Cerebellar cortex (tissue), 1 donor: ENCODE measurements at places on chromosomes 6 and 20.
A peak's percentile ranks its signal among the peaks of the same experiment; 100 is the strongest.

DNA sequence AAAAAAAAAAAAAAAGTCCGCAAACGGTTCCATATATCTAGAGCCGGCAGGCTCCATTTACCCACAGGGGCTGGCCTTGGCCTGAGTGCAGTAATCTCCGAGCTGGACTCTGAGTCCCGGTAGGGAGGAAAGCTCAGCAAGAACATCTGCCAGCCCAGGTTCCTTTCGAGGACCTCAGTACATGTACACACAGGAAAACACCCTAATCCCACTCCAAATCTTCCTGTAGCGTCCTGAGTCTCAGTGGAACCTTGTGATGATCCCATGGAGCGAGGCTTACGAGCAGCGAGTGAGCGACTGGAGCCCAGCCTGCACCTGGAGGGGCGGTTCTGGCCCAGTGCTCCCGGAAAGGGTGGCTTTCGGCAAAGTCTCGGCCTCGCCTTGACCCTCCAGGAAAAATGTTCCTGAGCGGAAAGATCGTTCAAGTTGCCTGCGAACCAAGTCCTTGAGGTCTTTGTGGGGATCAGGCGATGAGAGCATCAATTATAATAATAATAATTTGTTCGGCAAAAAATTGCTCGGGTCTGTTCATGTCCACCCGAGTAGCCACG lies 32.1 kb downstream of the PRSS16 start:
- peak; percentile 39 for DNase-seq

DNA sequence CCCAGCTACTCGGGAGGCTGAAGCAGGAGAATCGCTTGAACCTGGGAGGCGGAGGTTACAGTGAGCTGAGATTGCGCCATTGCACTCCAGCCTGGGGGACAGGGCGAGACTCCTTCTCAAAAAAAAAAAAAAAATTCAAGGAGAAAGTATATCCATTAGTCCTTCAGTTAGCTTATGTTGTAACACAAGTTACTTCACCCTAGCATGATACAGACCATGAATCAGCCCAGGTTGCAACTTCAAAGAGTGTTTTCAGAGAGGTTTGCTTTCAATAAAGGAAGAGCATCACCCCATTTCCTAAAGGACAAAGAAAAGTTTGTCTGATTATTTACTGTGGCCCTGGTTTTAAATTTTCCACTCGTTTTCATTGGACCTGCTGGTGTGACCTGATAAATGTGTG lies 73.0 kb downstream of the SERAC1 start:
- DNase-seq, result no peak

DNA sequence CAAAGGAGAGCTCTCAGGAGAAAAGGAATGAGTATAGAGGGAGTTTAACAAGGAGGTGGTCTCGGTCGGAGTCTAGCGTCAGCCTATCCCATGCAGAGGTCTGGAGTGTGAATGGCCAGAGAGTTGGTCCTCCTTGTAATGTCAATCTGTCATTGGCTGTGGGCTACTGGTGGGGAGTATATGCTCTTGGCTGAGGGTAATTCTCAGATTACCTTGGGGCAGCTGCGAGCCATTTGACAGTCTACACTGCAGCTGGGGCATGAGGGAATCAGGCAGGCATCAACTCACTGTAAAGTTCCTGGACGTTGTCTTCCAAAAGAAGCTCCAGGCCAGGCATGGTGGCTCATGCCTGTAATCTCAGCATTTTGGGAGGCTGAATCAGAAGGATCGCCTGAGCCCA lies 48.1 kb downstream of the EBF4 start:
- no peak for DNase-seq

DNA sequence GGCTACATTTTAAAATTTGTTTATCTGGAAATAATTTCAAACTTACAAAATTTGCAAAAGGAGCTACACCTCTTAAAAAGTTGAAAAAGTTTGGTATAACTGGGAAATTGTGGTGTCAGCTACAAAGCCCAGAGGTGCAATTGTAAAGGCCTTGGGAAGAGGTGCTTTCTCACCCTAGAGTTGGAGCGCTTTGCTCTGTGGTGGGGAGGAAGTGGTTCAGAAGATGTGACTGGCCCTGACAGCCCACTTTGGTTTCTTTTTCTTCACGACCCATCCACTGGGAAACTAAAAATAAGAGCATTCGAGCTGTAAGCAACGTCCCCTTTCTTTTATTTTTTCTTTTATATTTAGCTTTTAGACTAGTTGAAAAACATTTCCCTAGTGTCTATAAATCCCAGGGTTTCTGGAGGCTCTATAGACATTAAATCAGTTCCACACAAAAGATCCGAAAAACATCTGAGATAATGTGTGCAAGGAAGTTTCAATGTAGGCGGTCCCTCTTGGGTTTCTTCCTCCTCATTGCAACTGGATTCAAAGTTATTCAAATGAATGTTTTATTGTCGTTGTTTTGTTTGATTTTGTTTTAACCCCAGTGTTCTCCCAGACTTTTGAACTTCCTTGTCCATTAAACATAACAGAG lies 397.8 kb downstream of the KIF16B start:
- DNase-seq, result no peak

- no peak for DNase-seq
These were observed 11.6 kb upstream of the RSPO4 start for GRCh38 chr20:1013566-1014340.

- no peak for DNase-seq
These were observed 25.5 kb upstream of the DCBLD1 start for GRCh38 chr6:117456998-117457397.

DNA sequence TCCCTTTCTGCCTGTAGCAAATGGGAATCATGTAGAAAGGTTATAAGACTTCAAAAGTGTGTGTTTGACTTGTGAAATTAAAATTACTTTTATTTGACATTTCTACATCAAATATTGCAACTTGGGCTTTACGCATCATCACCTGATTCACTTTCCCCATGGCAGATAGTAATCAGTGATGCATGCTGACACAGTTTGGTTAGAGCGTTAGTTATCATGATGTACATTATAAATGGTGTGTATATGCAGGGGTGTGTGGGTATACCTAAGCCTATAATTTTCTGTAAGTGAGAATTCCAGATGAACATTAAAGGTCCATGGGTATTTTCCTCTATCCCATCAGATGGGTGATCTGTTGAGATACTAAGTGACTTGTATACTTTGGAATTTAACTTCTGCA lies 141.5 kb downstream of the KLHL32 start:
- no peak for DNase-seq

DNA sequence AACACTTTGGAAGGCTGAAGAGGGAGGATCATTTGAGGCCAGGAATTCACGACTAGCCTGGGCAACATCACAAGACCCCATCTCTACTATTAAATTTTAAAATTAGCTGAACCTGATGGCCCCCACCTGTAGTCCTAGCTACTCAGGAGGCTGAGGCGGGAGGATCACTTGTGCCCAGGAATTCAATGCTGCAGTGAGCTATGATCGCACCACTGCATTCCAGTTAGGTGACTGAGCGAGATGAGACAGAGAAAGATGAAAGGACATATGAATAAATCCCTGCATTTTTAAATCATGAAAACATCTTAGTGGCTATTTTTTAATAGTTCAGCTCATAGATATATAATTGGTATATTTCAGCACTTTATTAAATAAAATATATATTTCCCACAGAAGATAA lies 93.8 kb downstream of the GPR63 start:
- DNase-seq, result no peak

GRCh38 chr20:10596710-10597121 lies 77.1 kb downstream of the JAG1 start:
- no peak for DNase-seq

GRCh38 chr6:125157725-125158124 lies 4.2 kb downstream of the TPD52L1 start:
- no peak for DNase-seq

GRCh38 chr20:478010-478948 lies 15.9 kb upstream of the TBC1D20 start:
- DNase-seq, result no peak

- no peak for DNase-seq
These were observed 957.5 kb upstream of the EPHA7 start for GRCh38 chr6:94376876-94377275.

DNA sequence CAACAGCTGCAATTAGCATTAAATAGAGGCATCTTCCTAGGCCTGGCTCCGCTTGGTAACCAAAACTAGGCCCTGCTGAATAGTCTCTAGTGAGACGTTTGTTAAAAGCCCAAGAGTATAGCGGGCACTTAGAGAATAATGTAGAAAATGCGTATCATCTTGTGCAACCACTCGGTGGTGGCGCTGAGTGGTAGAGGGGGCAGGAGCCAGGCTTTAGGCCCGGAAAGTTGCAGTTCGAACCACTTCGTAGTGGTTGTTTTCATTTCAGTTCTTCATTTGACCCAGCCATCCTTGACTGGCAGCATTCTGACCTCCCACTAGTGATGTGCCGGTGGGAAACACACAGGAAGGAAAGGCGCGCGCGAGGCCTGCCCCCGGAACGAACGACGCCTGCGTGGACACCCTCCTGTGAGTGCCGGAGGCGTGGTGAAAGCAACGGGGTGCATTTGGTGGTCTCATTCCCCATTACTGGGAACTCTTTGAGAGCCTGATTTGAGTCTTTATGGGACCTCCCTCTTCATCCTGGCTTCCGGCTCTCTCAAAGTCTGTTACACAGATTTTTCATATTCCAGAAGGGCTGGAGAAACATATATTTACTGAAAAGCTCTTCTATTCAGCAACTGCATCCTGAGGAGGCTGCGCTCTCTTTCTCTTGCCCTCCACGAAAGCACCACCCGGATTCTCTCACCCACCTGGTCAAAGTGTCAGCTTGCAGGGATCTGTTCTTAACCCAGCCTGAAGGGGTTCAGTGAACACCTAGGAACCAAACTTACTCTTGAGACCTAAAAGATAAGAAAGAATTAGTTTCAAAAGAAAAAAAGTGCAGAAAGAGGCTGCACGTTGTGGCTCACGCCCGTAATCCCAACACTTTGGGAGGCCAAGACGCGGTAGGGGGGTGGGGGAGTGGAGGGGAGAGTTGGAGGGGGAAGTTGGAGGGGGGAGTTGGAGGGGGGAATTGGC lies 18.2 kb downstream of the GPX5 start:
- peak; percentile 14 for DNase-seq

DNA sequence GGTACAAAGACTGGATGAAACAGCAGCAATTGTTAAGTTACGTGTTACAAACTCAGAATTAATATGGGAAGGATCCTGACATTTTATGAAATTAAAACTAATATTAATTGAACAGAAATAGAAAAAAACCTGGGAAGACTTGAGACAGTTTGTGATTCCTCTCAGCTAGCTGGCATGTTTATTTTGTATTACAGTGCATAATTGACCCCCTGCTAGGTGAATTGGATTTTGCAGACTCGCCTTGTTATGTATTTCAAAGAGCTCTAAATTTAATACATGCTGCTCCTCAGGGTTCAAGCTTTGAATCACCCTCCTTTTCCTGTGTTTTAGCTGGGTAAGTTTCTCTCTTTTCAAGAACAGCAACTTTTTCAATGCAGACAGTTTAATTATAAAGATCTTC lies 339.4 kb downstream of the PLCB1 start:
- no peak for DNase-seq

- DNase-seq, result no peak
These were observed 20.2 kb downstream of the MICA start for GRCh38 chr6:31423550-31423949.

DNA sequence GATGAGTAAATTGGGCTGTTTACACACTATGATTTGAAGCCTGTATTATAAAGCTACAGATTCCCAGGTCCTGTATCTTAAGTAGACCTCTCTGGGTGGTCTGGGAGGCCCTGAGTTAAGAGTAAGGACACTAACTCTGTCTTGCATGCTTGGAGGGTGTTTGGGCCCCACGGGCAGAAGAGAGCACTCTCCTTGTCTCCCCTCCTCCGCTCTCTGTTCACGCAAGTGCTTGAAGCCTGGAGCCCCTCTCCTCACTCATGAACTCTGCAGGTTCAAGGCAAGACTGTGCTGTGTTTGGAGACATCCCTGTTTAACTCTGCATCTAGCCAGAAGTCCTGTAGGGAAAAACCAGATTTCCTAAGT lies 154.0 kb downstream of the ZDHHC14 start:
- DNase-seq, result no peak

- DNase-seq, result peak; percentile 38
These were observed 10.1 kb downstream of the IL17F start for GRCh38 chr6:52233975-52234823.

- DNase-seq, result no peak
These were observed 13.0 kb downstream of the PI3 start for GRCh38 chr20:45187693-45188092.

DNA sequence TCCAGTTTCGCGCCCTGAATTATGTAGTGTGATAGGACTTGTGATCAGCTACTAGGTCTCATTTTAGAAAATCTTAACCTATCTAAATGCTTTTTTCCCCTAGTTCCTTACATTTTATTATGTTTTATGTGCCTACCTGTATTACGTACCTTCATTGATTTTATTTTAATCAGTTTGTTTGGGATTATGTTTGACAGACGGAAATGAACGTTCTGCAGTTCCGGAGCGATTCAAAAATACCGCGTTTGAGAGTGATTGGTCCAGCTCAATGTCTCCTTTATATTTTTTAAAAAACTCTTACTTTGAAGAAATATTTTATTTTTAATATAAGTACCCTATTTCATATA lies 114.3 kb upstream of the BTN3A2 start:
- no peak for DNase-seq

DNA sequence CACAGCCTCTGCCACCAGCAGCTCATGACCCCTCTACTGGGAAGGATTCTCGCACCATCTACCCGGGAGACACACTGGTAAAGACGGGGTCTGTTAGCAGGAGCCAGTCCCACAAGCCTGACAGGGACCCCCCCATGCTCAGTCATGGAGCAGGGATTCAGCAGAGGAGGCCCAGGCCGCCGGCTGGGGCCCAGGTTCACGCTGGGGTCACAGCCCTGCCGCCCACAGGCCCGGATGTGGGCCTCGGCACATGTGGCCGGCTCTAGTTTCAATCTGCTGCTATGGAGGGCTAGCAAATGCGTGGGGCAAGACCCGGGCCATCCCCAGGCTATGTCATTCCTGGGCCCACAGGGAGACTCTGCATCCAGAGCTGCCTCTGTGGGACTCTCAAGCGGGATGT lies 25.1 kb downstream of the PXDC1 start:
- DNase-seq, result no peak

GRCh38 chr6:4740032-4740431 lies 36.2 kb upstream of the CDYL start:
- no peak for DNase-seq

- DNase-seq, result no peak
These were observed 15.1 kb upstream of the MCM3 start for GRCh38 chr6:52299653-52300052.

DNA sequence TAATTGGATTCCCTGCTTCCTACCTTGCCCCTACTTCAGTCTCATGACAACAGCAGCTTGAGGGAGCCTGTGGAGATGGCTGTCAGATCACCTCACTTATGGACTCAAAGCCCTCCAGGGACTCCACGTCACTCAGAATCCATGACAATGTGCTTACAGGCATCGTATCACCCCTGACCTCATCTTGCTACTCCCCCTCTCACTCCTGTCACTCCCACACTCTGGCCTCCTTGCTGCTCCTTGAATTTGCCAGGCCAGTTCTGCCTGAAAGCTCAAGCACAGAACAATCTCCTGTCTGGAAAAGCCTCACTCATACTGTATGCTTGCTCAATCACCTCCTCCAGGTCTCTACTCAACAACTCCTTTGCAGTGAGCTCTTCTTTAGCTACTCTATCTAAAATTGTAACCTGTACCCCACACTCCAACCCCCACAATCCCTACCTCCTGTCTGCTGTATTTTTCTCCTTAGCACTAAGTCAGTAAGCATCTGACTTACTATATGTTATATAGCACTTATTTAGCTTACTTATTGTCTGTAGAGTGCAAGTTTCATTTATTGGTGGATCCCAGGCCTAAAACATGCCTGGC lies 10.7 kb upstream of the GSTA4 start:
- no peak for DNase-seq
